ENCODE measurements at places on chromosomes 2 and 18.

DNA sequence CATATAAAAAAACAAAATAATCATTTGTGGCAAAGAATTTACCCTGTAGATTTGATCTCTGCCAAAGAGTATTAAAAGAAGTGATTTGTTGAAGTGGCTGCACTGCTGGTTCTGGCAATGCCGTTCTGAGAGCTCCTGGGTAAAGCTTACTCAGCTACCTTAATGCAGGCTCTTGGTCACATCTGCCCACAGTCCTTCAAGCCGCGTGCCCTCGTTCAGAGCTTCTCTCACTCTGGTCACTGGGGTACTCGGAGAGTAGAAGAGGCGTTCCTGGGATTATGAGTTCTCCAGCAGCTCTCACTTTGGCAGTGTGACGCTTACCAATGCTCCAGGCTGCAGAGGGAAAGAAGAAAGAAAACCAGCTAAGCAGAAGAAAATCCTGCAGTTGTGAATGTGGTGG lies 57.9 kb downstream of the ACVR1 start:
- DNase-seq: no peak

- no peak for DNase-seq
These were observed 185.4 kb upstream of the NCKAP5 start for GRCh38 chr2:133753665-133754064.

DNA sequence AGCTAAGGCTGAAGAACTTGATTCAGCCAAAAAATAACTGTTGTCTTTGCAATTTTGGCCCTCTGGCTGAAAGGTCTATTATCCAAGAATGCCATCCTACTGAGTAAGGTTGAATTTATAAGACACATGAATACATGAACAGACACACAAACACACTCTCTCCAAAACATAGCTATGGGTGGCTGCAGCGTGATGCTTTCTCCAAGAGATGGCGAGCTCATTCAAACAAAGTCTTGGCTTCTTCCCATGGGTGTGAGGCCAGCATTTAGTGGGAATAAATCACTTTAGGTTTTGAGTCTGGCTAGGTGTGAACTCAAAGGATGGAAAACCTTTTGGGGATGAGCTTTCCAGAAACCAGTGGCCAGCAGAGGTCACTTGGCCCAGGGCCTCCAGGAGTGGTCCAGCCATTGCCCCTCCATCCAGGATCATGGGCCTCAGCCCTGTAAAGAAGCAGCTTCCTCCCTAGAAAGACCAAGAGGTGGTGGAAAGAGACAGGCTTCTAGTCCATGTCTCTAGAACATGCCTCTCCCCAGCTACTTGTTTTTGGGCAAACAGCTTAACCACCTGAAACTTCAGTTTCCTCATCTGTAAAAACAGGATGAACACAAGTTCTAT lies 11.0 kb upstream of the OSR1 start:
- no peak for DNase-seq

DNA sequence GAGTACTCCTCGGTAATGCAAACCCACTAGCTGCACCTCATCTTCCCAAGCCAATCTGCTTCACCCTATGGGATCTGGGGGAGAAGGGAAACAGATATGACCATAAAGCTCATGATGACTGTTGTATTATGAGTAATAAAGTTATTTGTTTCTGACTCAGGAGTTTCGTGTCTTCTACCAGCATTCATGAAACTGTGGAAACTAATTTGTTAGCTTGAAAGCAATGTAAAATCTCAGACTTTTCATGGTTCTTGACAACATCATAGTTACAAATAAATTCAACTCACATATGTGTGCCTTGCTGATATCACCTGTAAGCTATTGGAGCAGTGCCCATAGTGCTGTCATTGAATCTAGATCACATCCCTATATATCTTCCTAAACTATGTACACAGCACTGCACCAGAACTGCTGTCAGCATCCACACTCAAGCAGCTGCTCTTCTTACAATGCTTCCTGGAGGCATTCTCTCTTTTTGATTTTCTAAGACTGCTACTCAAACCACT lies 135.6 kb upstream of the KYNU start:
- no peak for DNase-seq

DNA sequence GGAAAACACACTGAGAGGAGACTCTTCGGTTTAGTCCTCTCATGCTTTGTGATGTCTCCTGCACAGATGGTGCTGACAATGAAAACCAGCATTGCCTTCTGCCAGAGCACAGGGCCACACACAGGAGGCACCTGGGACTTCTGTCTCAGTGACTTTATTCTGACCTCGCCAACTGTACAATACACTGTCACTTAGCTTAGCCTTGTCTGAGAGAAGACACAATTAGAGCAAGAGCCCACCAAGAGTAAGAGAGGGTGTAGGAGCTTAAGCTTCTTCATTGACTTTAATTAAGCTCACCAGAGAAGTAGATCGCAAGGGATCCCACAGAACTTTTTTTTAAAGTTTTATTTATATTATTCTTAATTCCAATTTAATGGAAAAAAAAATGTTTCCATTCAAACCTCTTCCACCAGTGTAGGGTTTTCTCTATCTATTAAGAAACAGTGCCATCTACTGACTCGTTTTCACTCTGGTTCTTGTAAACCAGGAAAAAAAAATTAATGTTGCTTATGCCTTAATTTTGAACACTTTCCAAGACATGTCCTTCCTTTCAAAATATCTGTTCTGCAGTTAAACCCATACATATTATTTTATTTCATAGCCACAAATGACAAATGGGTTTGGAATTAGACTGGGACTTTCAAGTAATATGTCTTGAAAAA lies 42.4 kb upstream of the DDX18 start:
- no peak for DNase-seq

- no peak for DNase-seq
These were observed 389.6 kb downstream of the TRIB2 start for GRCh38 chr2:13106302-13106701.

GRCh38 chr2:46384457-46384815 lies 87.2 kb downstream of the EPAS1 start:
- no peak for DNase-seq

DNA sequence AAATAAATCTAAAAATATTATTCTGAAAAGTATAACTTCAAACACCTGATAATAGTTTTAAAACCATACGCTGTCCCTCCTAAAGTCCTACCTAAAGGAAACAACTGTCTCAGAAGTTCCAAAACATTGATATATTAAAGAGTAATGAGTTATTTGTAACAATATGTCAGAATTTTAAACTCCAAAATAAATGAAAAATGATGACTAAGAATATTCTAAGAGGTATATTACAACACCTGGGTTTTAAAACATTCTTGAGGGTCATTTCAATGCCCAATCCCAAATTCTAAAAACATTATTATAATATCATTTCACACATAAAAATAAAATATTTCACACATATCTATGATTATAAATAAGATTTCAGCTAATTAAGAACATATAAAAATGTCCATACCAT lies 20.2 kb downstream of the KIDINS220 start:
- DNase-seq: no peak

DNA sequence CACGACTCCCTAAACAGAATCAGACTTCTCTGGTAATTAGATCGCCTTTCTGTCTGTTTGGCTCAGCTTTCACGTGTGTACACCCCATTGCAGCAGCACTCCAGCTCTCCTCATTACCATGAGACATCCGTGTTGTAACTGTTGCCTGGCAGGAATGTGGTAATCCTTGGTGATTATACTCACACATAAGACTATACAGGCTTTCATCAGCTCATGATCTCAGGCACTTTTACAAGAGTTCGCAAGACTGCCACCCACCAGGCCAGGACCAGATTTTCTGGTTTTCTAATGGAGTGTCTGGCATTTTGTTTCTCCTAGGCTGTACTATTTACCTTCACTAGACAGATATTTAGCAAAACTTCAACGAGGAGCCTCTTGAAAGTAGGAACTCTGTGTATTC lies 50.2 kb downstream of the ACVR1 start:
- no peak for DNase-seq

DNA sequence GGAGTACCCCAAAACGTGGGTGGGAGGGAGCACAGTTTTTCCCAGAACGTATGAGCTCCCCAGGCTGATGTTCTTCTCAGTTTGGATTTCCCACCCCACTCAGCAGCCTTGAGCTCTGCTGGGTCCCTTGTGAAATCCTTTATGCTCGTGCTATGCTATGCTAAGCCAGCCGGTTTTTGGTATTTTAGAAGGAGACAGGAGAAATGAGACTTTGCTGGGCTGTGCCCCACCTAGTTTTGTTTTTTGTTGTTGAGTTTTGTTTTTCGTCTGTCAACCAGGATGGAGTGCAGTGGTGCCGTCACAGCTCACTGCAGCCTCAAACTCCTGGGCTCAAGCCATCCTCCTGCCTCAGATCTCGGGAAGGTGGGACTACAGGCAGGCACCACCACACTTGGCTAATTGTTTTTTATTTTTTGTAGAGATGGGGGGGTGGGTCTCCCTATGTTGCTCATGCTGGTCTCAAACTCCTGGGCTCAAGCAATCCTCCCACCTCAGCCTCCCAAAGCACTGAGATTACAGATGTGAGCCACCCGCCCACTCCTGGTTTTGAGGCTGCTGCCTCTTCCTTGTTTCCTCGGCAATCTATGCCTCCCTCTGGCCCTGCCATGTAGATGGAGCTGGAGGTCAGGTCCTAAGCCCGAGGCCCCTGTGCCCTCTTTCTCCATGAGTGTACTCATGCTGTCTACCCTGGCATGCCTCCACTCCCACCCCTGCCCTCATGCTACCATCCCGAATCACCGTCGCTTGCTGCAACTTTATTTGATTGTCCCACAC lies 17.5 kb upstream of the MGAT4A start:
- DNase-seq: no peak

DNA sequence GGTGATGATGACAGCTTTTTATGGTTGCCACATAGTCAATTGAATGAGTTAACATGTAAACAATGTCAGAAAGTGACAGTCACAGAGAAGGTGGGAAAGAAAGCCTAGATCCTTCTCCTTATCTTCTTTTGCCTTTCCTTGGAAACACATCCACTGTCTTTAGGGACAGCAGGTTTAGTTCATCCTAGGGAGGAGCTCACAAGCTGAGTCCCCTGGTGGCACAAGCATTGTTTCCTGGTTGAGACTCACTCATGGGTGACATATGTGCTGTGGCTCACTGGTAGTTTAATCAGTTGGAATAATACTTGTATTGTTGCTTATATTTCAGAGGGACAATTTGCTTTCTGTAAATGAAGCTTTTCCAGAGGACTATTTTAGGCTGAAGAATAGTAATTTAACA lies 598.5 kb downstream of the CNTNAP5 start:
- DNase-seq: no peak

GRCh38 chr2:45982096-45982495 lies 315.1 kb upstream of the EPAS1 start:
- no peak for DNase-seq

DNA sequence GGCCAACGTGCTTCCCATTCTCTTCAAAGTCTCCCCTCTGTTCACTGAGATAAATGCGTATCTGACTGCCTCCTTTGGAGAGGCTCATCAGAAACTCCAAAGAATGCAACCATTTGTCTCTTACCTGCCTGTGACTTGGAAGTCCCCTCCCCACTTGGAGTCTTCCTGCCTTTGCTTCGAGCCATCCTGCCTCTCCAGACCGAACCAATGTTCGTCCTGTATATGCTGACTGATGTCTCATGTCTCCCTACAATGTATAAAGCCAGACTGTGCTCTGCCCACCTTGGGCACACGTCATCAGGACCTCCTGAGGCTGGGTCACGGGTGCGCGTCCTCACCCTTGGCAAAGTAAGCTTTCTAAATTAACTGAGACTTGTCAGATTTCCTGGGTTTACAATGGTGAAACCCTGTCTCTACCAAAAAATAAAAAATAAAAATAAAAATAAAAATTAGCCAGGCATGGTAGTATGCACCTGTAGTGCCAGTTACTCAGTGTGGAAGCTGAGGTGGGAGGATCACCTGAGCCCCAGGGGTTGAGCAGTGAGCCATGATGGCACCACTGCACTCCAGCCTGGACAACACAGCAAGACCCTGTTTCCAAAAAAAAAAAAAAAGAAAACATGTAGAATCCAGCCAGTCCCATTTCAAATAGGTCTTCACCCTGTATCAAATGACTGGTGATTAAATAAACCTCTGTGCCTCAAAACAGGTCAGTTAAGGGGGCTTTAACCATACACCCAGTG lies 29.0 kb downstream of the HDLBP start:
- no peak for DNase-seq

DNA sequence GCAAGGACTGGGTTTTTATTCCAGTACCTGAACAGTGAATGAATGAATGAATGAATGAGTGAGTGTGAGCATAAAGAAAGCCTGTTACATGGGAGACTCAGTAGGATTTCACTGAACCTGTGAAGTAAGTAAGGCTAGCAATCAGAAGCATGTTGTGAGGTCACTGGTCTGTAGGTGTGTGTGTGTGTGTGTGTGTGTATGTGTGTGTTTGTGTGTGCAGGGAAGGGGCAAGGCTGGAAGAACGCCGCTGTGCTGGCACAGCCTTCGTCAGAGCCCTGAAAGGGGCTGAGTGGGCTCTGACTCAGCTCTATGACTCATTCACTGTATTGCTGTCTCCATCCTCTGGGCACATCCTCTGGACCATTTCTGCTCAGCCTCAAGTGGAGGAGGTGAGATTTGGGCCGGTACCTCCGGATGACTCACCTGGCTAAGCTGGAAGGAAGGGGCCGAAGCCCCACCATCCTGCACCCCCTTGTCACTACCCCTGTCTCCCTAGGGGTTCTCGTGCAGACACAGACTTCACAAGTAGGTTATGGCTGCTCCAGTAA lies 51.4 kb upstream of the MRPL33 start:
- peak; percentile 32 for DNase-seq

DNA sequence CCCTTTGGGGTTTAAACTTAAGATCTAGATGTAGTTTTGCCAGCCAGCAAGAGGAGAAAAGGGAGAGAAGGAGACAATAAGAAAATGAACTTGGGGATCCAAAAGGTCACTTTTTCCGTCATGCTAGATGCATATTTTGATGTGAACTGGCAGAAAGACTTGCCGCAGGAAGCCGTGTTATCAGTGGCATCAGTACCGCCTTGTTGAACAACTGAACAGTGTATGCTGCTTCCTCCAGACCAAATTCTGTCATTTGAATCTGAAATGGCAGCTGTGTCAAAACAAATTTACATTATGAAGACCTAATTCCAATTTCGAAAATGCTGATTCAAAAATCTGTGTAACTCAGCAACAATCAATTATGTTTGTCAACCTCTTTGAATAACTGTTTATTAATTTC lies 42.1 kb downstream of the TMEM200C start:
- DNase-seq: no peak

DNA sequence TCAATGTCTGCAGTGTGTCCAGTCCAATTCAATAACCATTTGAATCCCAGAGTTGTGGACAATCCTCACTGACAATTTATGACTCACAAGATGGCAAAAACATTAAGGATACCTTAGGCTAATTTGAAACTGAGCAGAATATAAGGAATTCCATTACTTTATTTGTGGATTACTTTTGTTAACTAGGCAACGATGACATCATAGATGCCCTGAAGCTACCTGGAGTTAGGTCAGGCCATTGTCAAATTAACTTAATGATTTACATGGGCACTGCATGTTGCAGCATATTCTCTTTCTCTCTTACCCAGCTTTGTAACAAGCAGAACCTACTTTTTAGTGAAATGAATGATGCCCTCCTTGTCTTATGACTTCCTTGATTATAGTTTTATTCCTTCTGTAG lies 100.0 kb upstream of the CDCA7 start:
- no peak for DNase-seq

GRCh38 chr2:10678225-10678624 lies 11.6 kb downstream of the NOL10 start:
- DNase-seq: no peak

- no peak for DNase-seq
These were observed 117.6 kb upstream of the CXCR4 start for GRCh38 chr2:136235546-136235945.
